ENCODE measurements at places on chromosomes 4 and X.

DNA sequence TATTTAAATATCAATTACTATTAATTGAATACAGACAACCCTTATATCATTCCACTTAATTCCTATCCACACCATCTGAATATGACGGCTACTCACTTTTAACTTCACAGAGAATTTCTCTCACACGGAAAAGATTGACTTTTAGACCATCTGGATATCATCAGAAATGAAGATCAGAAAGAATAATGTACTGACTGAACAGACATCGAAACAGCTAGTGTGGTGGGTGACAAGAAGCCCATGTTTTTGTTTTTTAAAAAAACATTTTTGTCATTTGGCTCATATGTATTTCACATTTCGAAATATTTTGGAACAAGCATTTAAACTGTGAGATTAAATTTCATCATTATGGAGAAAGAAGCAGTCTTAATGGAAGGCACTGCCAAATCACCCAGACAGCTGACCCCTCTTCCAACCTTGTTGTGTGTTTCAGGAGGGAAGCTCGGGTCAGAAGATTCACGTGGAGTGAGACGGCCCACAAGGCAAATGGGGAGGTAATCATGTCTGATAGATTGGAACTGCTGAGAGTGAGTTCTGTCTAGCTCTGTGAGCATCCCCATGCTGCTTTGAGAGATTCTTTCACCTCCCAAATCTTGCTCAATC is 204.2 kb upstream of the RASGEF1B start:
- no peak for DNase-seq

DNA sequence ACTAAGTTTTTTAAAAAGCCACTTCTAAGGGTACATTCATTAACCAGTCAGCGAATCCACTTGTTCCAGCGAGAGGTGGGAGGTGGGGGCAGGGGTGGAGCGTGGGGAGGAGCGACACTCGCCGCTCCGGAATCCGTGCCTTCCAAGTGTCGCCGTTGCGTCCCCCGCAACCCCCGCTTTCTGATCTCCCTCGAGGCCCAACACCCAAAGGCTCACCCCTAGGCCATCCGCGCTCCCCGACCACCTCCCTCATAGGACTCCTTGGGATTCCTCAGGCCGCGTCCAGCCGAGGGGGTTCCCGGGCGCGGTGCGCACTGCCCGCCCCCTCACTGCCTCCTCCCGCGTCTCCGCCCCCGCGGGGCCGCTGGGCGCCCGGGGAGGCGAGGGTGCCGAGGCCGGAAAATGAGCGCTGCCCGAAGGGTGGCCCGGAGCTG is 108.1 kb upstream of the STOX2 start:
- no peak for DNase-seq

GRCh38 chr4:6987588-6987961 is 55.6 kb upstream of the TADA2B start:
- DNase-seq = peak; percentile 21

- no peak for DNase-seq
Observed at GRCh38 chrX:54043056-54043455, 1.2 kb downstream of the PHF8 start.

DNA sequence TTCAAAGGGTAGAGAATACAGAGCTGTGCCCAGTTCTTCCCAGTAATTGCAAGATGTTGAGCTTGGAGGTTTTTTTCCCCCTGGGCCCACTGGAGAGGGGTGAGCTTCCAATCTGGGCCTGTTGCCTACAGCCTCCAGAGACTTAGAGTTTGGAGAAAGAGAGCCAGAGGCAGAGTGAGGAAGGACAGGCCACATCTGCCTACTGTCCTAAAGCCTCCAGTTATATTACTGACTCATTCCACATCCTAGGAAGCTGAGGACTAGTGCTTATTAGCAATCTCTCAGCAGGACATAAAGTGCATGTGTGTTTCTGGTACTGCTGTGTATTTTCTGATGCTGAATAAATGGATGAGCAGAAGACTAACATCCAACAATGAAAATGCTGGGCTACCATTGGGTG is 181.0 kb upstream of the MAMLD1 start:
- DNase-seq = no peak

DNA sequence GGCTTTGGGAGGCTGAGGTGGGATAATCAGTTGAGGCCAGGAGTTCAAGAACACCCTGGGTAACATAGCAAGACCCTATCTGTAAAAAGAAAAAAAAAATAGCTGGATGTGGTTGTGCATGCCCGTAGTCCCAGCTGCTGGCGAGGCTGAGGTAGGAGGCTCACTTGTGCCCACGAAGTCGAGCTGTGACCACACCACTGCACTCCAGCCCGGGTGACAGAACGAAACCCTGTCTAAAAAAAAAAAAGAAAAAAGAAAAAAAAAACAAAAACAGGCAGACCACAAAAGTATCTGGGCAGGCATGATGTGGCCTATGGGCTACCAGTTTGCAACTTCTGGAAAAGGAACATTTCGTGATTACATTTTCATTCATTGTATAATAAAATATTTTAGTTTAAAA is 38.1 kb upstream of the RASGEF1B start:
- no peak for DNase-seq

Measured in astrocyte (in vitro differentiated cells and primary cell).